Kidney glomerular epithelial cell (primary cell): ENCODE measurements at places on chromosomes 5 and 9.

DNA sequence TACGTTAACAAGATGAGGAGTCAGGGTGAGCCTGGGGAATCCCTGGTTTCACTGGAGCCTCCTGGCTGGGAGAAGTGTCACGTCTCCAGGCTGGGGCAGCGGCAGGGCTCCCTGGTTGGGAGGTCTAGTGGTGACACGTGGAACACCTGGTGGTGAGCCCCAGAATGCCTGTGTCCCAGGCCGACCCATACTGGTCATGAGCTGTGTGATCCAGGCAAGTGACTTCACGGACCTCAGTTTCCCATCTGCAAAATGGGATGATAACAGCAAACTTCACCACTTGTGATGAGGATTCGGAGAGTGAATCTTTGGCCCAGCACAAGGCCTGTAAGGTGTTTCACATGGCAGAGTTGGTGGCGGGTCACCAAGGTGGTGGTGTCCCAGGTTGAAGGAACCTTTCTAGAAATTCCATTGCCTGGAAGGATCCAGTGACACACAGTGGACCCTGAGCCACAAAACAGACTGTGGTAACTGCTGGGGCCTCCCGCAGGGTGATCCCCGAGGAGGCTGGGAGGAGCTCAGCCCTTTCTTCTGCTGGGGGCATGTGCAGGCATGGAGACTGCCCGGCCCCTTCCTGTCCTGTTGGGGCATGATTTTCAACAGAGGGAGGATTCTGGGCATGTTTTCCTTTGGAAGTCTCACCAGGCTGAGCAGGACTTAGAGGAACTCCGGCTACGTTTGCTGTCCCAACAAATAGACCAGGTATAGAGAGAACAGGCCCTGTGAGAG is 153.9 kb upstream of the IER5L start:
- no peak for DNase-seq

GRCh38 chr5:95591490-95591901 is 28.4 kb upstream of the GPR150 start:
- peak; percentile 25 for DNase-seq

DNA sequence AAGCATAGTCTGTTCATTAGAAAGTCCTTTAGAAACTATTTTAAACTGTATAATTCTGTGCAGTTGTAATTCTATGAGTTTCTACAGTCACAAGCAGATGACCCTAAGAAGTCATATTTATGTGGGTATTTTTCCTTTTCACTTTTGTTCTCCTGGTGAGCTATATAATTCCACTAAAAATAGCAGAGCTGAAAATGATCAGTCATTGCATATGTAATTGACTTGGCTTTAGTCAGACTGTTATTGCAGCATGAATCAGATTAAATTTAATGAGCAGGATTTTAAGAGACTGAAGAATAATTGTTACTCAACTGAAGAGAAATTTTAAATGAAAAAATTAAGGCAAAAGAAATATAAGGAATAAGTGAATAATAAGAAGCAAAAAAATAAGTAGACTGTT is 108.5 kb downstream of the MTREX start:
- no peak for DNase-seq

- no peak for DNase-seq
Observed at GRCh38 chr5:91468651-91469422, 85.7 kb upstream of the ARRDC3 start.

GRCh38 chr5:157767689-157768088 is 24.2 kb downstream of the LSM11 start:
- no peak for DNase-seq

GRCh38 chr5:42994555-42995359 is 45.4 kb downstream of the ANXA2R start:
- DNase-seq, result peak; percentile 88

- DNase-seq, result no peak
Observed at GRCh38 chr5:100838048-100838473, 65.0 kb downstream of the ST8SIA4 start.

GRCh38 chr5:15238006-15238405 is 262.0 kb upstream of the FBXL7 start:
- DNase-seq, result no peak

DNA sequence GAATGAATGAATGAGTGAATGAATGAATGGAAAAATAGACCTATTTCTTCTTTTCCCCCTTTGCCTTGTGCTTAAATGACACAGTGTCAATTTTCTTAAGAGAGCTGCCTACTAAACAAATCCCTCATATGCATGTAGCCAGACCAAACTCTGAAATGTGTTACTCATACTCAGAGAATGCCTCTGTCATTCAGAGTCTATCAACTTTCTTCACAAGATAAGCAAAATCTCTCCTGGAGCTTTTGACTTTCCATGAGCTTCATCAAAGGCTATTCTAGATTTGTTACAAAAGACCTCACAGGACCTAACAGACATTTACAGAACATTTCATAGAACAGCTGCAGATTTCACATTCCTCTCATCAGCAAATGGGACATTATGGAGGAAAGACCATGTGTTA is 275.7 kb upstream of the MSX2 start:
- DNase-seq, result no peak

DNA sequence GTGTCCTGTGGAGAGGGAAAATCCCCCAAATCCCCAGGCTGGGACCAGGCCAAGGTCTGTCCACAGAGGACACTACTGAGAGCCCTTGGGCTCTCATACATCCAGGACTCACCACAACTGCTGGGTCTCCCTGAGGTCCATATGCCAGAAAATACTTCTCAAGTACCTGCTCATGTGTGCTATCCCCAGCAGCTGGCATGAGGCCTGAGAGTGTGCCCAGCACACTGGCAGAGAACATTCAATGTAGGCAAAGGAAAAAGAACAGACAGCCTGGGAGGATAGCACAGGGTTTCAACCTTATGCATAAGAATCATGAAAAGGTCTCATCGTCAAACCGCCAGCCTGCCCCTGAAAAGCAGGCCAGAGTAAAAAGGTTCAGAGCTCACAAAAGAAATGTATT is 154.1 kb upstream of the TAS2R1 start:
- DNase-seq, result no peak

DNA sequence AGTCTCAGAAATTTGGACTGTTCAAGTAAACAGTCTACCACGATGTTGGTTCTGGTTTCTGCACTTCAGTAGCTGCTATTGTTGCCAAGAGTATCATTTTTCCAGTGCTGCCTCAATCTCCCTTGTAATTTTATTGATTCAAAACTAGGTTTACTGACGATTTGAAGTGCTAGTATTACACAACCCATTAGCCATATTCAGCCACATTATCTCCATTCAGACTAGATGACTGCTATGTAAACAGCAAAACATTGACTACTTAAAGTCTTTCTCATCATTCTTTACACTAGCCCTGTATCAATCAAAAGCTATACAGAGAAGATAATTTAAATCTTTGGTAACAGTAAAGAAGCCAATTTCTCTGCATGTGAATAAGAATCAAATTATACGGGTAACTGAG is 102.0 kb upstream of the TSLP start:
- no peak for DNase-seq

GRCh38 chr9:20409321-20410092 is 212.8 kb downstream of the MLLT3 start:
- DNase-seq, result no peak

GRCh38 chr5:2111569-2112105 is 228.9 kb upstream of the IRX4 start:
- DNase-seq, result no peak

GRCh38 chr5:146889169-146889568 is 10.6 kb upstream of the PPP2R2B start:
- no peak for DNase-seq

GRCh38 chr5:134845335-134845851 is 375 bp upstream of the C5orf24 start:
- DNase-seq, result no peak

- DNase-seq, result no peak
Observed at GRCh38 chr5:141800617-141801016, 77.6 kb downstream of the PCDH1 start.

DNA sequence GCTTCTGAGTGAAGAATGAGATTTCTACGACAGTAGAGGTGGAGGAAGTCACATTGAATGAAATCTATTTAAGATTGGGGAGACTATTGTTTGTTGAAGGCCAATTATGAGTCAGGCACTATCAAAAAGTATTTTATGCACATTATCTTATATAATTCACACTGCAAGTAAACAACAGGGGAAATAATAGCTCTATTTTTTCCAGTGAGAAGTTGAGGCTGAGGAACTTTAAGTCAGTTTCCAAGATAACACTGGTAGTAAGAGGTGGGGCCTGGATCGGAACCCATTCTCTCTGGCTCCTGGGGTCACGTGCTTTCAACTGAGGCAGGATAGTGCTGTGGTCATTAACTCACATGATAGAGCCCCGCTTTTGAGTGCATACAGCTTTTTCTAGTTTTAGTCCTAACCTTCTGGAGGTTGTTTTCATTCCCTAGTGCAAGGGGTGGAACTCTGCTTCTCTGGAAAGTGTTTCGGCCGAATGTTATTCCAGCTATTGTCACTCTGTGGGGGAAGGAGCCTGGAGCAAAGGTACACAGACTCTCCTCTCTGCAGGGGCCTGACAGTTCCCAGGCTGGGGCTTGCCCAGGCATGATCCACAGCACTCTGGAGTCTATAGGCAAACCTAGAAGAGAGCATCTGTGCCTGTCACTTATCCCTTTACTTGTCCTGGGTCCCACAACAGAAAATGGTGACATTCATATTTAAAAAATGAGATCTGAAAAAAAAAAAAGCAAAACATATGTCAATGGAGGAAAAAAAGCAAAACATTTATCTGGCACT is 352.4 kb upstream of the ACTBL2 start:
- peak; percentile 72 for DNase-seq

- DNase-seq, result peak; percentile 79
Observed at GRCh38 chr5:124599028-124599973, 147.1 kb downstream of the ZNF608 start.

GRCh38 chr9:122808141-122808540 is 8.2 kb downstream of the OR1K1 start:
- no peak for DNase-seq

DNA sequence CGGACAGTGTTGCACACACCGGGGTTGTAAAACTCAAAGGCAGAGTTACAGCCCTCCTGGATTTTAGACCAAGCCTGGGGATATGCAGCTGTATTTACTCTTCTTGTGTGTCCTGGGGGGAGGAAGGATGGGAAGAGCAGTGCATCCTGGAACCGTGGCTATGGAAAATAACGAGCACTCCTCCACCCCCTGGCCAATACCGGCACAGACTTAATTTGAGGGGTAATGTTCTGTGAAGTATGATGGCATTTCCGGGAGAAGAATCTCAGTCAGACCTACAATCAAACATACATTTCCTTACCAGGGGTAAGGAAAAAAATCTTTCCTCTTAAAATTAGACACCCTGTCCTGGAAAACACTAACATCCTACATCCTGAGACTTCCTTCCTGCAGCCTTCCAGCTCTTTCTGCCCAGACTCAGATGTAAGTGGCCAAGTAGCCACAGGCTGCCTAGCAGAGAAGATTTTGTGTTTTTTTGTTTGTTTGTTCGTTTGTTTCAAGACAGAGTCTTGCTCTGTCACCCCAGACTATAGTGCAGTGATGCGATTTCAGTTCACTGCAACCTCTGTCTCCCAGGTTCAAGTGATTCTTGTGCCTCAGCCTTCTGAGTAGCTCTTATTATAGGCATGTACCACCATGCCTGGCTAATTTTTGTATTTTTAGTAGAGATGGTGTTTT is 11.0 kb upstream of the ERMP1 start:
- peak; percentile 62 for DNase-seq

DNA sequence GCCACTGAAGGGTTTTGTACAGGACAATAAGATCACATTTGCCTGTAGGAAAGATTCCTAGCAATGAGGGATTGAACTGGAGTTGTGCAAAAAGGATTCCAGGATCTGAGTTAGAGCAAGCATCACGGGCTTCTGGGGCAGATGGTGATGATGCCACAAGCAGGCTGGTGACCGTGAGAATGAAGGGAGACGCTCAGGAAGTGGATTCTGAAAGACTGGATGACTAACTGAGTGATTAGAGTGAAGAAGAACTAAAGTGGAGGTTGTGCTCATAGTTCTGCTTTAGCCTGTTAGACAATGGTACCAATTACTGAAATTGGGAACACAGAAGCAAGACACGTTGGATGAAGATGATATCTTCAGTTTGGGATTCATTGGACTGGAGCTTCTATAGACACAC is 168.2 kb downstream of the CD180 start:
- no peak for DNase-seq

DNA sequence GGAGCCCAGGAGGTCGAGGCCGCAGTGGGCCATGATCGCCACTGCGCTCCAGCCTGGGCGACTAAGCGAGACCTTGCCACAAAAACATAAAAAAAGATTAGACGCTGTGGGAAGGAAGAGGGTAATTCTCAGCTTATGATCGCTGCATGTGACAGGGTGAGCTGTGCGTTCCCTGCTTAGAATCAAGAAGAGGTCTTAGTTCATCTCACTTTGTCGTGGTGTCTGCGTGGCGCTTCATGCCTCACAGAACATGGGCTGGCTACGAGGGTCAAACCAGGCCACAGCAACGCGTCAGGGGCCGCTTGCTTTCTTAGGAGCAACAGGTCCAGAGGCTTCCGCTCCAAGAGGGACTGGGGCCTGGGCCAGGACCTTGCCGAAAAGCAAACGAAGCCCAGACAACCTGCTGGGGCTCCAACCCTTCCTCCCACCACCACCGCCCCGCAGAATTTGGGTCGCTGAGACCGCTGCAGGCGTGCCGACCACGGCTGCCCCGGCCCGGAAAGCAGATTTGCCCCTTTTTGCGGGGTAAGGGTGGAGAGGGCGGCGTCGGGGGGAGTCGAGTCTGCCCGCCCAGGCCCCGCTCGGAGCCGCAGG is 10.0 kb upstream of the GRIN1 start:
- DNase-seq, result peak; percentile 10

- peak; percentile 61 for DNase-seq
Observed at GRCh38 chr5:158054223-158055110, 195.5 kb upstream of the CLINT1 start.

DNA sequence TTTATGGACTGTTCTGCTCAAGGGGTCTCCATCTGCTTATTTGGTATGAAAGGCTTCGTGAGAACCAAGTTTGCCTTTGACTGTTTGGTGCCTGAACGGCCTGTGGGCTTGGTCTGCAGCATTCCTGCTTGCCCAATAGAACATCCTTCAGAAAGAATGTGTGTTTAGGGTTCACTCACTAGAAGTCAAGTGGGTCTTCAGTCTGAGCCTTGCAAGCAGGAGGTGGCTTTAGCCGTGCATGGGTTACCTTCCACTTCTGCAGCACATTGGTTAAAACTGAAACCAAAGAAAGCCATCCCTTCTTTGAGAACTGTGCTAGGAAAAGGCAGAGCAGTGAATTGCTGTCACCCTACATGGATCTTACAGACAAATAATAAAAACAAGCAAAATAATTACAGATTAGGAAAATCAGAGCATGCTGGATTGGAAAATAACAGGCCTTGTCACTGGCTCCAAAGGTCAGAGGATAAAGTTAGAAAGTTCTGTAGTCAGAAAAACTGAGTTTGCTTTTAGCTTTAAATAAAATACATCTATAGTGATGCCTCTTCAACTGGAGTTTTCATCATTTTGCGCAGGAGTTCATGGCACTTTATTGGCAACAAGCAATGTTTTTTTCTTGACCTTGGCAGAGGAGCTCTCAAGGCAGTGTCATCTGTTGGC is 16.6 kb downstream of the WWC1 start:
- DNase-seq, result no peak

GRCh38 chr9:123590499-123590898 is 234.5 kb downstream of the CRB2 start:
- DNase-seq, result no peak
